CD4-positive, alpha-beta memory T cell (primary cell): ENCODE measurements at places on chromosomes 7 and 10.

- DNase-seq, result no peak
Observed at GRCh38 chr10:94757916-94758315, 4.6 kb upstream of the CYP2C19 start.

- DNase-seq, result no peak
Observed at GRCh38 chr7:7554021-7554432, 12.7 kb upstream of the MIOS start.

GRCh38 chr10:50545846-50546245 lies 77.9 kb downstream of the SGMS1 start:
- DNase-seq, result no peak

DNA sequence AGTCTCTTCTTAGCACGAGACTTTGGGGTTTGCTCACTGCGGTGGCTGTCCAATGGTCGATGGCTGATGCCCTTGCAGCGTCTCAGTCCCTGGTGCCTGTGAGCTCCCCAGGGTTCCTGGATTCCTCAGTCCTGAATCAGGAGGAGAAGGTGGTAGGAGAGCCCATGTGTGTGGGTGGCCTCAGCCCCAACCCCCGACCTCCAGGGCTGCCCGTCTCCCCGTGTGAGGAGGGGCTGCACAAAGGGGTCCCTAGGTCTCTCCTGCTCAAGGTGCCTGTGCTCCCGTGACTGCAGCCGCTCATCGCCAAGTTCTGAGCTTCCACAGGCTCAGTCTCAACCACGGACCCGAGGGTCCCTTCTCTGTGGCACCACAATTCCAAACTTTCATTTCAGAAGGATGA lies 142.9 kb downstream of the VIPR2 start:
- no peak for DNase-seq
